ENCODE measurements at places on chromosomes 11 and 22.

DNA sequence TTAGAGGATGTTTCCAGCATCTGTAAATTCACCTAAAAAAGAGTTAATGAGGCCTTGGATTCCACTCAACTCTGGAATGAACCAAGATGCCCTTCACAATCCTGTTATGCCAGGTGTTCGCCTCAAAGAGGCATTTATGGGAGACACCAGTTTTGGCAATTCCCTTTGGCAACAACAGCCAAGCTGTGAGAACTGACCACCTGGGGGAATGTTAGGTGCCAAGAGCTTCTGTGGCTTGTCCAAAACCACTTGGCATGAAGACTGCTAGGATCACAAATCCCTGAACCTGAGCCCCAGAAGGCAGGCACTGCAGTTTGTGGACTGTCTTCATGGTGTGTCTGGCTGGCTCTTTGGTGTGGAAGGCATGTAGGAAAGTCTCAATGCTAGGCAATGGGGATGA lies 164.4 kb upstream of the BDNF start:
- DNase-seq: no peak

GRCh38 chr11:88173956-88174355 lies 1.3 kb downstream of the RAB38 start:
- no peak for DNase-seq

GRCh38 chr22:38754751-38755154 lies 1.0 kb downstream of the SUN2 start:
- DNase-seq: no peak

- DNase-seq: no peak
Measured at GRCh38 chr22:48348855-48349254, 1478.8 kb downstream of the BRD1 start.

GRCh38 chr11:9251311-9251710 lies 13.8 kb downstream of the DENND5A start:
- no peak for DNase-seq

GRCh38 chr22:36184433-36185025 lies 17.1 kb downstream of the APOL4 start:
- DNase-seq: no peak

- DNase-seq: no peak
Measured at GRCh38 chr11:31969359-31969702, 121.5 kb upstream of the RCN1 start.

- DNase-seq: no peak
Measured at GRCh38 chr11:12841946-12842630, 167.0 kb upstream of the RASSF10 start.

DNA sequence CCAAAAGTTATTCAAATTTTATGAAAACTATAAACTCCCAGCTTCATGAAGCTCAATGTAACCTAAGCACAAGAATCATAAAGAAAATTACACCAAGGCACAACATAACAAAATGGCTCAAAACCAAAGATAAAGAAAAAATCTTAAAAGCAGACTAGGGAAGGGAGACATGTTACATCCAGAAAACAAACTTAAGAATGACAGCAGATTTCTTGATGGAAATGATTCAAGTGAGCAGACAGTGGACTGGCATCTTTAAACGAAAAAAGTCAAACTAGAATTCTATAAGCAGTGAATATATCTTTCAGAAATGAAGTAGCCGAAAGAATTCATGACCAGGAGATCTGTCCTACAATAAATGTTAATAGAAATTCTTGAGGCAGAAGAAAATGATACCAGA lies 75.6 kb downstream of the SHANK2 start:
- no peak for DNase-seq

- no peak for DNase-seq
Measured at GRCh38 chr22:26482161-26482560, 1.4 kb downstream of the HPS4 start.

GRCh38 chr11:123145661-123146060 lies 49.4 kb downstream of the CLMP start:
- DNase-seq: no peak

GRCh38 chr22:28142361-28142961 lies 223.4 kb upstream of the PITPNB start:
- DNase-seq: no peak

DNA sequence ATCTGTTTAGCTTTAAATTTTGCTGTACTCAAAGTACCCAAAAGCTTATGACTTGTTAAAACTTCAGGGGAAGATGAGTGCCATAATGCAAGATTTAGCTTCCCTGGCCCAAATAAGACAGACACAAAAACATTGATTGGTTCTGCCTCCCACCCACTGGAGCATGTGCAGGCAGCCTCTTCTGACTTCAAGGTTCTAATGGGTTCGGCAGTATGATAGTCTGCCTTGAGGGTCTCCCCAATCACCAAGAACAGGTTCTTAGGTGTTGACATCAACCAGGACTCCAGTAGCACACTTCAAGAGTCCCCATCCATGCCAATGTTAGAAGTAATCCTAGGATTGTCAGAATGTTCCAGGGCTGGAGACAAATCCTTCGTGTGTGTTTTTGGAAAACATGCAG lies 12.5 kb downstream of the EIF4G2 start:
- no peak for DNase-seq

GRCh38 chr11:93196816-93197379 lies 893 bp downstream of the SLC36A4 start:
- DNase-seq: no peak

DNA sequence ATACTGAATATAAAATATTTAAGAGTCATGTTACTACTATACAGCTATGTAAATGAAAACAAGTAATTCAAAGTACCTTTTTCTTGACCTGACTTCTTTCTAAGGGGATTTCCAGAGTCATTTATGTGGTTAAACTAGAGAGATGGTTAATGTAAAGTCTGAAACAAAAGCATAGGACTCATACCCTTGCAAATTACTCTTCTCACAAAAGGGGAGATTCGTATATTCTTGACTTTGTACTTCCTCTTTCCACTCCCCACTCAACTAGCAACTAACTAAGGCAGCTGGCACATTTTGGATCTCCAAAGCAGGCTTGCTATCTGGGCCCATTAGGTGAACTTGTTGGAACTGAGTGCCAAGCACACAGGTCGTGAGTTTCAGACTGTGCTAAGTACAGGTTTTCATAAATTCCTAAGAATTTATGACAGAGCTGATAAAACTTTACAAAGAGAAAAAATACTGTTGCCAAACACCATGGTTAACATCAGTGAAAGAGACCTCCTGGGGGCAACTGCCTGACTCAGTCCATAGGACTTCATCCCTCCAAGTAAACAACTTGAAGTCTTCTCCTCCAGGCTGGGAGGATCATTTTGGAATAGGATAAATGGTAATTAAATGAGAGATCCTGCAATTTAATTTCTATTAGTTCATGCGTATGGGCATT lies 77.0 kb upstream of the DDI1 start:
- DNase-seq: no peak

GRCh38 chr11:11039208-11039965 lies 181.5 kb upstream of the ZBED5 start:
- DNase-seq: no peak

- DNase-seq: no peak
Measured at GRCh38 chr11:31480930-31481329, 28.5 kb downstream of the IMMP1L start.

DNA sequence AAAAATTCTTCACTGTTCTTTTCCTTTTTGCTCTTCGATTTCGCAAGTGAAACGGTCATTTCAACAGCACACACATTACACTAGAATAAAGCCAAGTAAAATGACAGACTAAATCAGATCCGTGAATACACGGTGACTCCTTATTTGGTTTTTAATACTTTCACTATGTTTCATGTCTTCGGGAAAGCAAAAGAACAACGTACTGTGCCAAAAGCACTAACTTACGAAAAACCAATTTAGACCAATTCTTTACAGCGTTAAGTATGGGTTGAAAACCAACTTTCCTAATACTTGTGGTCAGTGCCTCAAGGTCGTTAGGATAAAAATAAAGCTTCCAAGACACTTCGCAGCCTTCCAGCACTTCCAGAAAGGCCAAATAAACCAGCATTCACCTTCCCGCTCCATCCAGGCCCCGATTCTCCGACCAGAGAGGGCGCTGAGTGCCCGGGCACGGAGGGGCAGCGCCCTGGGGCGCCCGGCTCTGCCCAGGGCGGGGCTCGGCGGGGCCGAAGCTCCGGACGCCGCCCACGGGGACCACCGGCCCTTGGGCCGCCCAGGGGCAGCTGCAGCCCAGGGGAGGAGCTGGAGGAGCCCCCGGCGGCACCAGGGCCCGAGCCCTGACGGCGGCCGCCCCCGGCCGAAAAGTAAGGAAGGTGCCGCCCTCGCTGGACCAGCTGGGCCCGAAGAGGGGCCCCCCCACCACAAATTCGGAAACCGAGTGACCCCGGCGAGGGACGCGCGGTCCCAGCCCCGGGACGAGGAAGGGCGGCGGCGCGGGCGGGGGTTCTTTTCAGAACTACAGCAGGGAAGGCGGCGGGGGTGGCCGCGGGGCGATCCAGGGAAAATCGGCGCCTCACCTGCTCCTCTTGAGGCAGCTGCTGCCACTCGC lies 499 bp downstream of the ATL3 start:
- peak; percentile 7 for DNase-seq

DNA sequence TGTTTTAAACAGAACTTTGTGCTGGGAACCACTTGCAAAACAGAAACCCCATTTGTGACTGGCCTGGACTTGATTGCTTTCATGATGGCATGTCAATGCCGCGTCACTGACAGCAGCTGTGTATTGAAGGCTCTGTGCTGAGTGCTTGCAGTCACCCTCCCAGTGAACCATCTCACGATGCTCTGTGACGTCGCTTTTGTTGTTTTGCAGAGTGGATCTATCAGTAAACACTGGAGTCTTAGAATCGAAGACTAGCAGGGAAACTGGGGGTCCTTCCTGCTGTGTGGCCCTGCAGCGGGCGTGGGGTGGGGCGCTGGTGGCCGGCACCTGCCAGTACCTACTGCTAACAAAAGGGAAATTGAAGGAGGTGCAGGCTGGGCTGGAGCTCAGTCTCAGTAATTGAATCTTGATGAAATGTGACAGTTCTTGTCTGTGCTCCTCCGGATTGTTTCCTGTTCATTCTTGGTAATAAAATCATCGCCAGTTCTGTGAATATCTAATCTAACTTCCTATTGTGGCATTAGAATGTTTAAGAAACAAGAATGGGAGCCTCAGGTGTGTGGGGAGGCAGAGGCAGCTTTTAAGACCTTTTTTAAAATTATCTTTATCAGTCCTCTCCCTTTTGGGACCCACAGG lies 50.5 kb upstream of the PARVG start:
- DNase-seq: no peak

DNA sequence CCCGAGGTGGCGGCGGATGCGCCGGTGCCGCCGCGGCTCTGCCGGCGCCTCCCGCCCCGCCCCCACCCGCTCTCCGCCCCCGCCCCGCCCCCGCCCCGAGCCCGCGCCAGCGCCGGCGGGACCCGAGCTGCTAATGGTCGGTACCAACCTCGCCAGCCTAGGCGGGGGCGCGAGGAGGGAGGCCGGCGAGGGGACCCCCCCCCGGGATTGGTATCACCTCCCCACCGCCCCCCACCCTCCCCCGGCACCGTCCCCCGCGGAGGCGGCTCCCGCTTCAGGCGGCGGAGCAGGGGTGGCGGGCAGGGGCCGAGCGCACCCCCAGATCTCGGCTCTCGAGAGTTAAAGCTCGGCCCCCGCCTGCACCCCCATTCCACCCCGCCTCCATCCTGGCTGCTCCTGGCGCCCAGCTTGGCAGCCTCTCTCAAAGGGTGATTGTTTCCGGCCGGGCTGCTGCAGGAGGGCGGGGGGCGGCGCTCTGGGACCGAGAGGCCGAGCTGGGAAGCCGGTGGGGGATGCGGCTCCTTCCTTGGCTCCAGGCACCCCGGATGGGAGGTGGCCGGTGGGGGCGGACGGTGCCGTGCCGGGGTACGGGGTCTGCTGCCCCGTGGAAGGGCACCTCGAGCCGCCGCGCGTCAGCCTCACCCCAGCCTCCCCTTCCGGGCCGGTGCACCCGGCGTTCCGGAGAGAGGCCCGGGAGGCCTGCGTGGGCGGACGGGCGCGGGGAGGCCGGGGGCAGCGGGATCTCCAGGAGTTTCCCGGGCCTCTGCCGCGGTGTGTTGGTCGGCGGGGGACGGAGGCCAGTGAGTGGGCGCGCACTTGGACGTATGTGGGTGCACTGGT lies at the start of gene B3GAT1:
B3GAT1 (minus strand) TSS at position 40 of the 840 bp plus-strand sequence. CDS start 24,583 bp downstream, outside the sequence.
- no peak for DNase-seq

GRCh38 chr11:93542811-93543229 lies 371 bp downstream of the SMCO4 start:
- DNase-seq: no peak

DNA sequence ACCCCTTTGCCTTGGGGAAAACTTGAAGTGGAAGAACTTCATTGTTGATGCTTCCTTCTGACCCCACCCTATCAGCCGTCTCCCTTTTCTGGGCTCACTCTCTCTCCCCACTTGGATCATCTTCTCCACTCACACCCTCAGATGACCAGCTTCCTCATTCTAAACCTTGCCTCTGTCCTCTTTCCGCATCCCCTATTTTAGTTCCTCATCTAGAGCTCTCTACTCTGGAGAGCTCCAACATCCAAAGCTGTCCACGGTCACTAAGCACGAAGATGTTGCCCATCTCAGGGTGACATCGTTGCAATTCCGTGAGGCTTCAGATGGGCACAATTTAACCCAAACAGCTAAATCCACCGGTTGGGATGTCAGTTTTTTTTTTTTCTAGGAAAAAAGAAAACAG lies 31.6 kb upstream of the ME3 start:
- no peak for DNase-seq

GRCh38 chr11:11349106-11349825 lies 3.8 kb downstream of the CSNK2A3 start:
- DNase-seq: no peak

GRCh38 chr11:81897639-81898038 lies 836.0 kb downstream of the FAM181B start:
- DNase-seq: no peak

DNA sequence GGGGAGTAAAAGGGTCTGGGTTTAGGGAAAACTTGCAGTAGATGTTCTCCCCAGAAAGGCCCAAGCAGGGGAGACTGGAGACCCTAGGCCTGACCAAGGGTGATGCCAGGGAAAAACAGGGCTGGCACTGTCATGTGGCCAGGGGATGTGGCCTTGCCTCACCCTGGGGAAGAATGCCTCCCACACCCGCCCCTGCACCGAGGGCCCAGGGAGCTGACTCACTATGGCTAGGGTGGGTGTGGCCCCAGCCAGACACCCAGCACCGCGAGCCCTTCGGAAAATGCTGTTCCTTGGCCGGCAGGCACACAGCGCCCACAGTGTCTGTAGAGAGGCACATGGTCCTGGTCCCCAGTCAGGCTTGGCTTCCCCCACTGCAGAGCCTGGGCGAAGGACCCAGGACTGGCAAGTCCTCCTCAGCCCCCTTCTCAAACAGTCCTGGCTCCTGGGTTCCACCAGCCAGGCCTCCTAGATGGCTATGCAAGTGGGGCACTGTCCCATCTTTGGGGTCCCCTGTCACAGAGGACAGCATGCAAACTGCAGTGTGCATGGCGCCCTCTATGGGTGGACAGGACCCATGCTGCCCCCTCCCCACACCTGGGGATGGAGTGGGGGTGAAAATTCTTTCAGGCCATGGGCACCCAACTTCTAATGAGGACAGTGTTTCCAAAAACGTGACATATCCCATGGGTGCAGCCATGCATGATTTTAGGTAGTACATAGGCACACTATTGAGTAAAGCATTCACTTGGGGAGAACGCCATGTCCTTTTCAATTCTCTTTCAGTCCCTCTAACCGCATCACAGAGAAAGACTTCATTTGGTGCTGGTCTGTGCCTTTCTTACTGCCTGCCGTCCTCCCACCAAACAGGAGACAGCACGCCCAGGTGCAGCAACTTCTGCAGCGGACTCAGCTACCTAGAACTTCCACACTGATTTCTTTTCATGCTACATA lies 15.2 kb downstream of the TMPRSS5 start:
- DNase-seq: no peak
